Transverse colon (tissue), 4 donors: ENCODE measurements at places on chromosomes 4 and X.

DNA sequence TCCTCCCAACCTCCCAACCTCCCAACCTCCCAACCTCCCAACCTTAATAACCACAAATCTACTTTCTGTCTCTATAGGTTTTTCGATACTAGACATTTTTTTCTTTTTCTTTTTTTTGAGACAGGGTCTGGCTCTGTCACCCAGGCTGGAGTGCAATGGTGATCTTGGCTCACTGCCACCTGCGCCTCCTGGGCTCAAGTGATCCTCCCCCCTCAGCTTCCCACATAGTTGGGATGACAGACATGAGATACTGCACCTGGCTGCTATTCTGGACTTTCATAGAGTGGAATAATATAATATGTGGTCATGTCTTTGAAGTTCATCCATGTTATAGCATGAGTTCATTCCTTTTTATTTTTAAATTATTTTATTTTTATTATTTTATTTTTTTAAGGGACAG is 39.5 kb upstream of the ZFX start:
- no peak for DNase-seq

GRCh38 chrX:134254511-134254910 is 17.5 kb downstream of the CCDC160 start:
- DNase-seq: no peak

GRCh38 chr4:157270552-157270951 is 50.0 kb downstream of the GRIA2 start:
- DNase-seq: no peak

- DNase-seq: no peak
Observed at GRCh38 chr4:7652451-7652881, 217.7 kb upstream of the PSAPL1 start.

- no peak for DNase-seq
Observed at GRCh38 chrX:130716781-130717413, 186.1 kb downstream of the ENOX2 start.

DNA sequence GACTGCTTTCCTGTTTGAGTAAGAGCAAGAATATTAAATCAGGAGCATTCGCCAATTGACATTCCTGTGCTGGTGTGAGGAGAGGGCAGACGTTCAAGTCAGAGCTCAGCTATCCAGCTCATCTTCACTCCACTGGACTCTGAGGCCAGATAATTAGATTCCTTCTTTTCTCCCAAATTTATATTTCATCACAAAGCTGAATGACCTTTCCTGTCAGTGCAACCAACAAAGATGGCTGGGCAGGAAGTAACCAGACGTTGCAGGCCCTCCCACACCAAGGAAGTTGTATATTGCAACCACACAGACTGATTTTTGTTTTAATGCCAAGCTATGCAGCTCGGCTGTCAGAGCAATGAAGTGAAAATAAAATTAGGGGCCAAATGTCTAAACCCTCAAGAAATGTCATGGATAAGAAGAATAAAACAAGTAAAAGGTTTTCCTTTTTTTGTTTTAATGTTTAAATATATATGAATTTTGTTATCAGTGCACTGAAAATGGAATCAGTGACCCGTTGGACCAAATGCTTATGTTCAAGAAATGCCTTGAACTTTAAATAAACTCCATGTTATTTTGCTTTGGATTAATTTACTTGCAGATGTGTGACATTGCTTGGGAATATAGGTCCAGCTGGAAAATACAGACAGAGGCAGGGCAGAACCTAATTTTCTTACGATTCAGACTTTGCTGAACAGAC is 578.9 kb upstream of the FAT1 start:
- no peak for DNase-seq

DNA sequence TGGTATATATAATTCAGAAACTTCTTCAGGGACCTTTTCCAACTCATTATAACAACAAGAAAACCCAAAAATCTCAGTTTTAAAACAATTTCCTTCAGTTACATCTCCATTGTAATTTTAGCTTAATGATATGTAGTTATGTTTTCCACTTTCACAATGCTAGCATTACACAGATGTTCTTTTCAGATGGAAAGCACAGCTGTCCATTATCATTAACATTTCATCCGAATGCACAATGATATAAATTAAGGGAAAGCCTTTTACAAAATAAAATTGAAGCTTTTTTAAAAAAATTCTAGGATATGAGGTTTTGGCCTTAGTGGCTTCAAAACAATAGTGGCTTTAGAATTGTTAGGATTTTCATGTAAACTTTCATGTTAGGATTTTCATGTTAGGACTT is 389.2 kb downstream of the ADAM29 start:
- DNase-seq: no peak

DNA sequence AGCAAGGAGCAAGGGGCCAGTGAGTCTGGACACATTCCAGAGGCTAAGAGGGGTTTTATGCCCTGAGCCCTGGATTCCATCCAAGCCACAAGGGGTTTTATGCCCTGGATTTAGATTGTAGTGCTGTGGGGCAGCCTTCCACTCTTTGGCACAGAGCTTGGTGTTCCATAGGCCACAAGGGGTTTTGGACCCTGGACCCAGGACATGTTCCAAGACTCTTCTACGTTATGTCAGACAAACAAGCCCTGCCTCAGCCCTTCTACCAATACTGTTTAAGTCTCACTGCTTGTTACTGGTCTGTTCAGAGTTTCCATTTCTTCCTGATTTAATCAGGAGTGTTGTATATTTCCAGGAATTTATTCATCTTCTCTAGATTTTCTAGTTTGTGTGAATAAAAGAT is 12.8 kb upstream of the SCARB2 start:
- peak; percentile 39 for DNase-seq

- no peak for DNase-seq
Observed at GRCh38 chr4:8770518-8771257, 101.0 kb downstream of the HMX1 start.

DNA sequence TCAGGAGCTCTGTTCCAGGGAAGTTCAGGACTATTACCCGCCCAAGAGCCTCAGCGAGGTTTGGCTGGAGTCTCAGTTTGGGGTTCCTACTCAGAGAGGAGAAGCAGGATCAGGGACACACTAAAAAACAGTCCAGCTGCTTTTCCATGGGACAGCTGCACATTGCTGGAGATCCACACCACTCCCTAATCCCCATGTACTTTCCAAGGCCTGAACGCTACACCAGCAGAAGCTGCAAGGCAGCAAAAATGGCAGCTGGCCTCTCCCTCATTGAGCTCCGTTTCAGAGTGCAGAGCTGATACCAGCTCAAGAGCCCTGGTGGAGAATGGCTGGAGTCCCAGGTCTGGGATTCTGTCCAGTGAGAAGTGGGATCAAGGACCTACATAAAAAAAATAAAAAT is 551.2 kb upstream of the PABPC5 start:
- DNase-seq: no peak

DNA sequence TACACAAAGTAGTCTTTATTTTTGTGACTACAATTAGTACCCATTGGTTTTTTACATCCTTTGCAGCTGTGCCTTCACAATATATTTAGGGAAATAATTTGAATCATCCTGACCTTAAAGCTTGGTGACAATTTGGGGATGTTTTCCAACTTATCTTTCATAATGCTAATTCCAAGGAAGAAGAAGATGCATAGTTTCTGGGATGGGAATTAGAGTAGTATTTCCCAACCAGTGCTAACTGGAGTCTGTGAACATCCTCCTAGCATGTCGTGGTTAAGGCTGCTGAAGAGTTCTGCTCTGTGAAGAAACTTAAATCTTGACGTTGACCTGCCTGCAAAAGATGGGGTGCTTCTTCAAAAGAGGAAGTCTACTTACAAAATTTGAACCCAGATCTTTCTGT is 173.5 kb downstream of the ANK2 start:
- DNase-seq: no peak

- no peak for DNase-seq
Observed at GRCh38 chr4:20464381-20464780, 212.7 kb downstream of the SLIT2 start.

DNA sequence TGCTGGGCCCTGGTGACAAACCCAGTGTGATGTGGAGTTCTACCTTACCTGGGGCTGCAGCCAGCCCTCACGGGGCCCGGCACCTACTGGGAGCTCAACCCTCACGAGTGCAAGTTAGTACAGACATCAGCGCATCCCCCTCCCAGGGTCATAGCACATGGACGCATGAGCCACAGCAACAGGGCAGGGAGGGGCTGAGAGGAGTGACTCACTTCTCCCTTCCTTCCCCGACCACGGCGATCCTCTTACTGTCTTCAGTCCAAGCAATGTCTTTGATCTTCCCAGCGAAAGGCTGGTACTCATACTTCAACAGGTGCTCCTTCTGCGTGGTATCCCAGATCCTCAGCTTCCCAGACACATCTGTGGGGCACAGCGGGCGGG is 17.8 kb downstream of the WDR1 start:
- DNase-seq: no peak

DNA sequence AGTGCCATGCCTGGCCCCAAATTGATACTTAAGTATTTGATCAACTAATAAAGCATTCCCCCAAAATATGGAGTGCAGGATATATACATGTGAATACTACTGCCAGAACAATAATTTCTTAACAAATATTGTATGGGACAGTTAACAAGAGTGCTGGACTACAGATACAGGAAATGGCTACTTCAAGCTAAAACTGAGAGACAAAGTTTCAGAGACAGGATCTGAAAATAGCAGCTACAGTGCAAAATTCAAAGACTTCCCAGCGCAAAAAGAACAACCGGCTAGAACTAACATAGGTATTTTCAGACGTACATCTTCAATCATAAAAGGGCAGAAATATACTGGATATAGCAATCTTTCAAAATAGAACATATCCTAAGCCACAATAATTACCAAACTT is 6.3 kb downstream of the ATRX start:
- DNase-seq: no peak

DNA sequence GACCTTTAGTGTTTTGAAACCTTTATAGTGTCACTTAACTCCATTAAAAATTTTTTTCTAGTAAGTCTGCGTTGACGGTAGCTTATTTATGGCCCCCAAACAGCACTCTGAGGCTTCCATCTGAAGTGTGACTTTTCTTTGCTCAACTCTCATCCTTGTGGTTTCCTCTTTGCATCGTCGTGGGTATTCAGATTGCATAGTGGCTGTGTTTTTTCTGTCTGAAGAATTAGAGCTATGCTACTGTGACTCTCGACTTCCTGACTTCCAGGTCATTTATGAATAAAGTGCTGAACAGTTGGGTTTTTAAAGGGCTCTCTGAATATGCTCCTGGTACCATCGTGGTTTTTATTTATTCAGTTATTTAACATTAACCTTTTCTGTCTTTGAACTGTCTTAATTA is 44.9 kb downstream of the JADE1 start:
- DNase-seq: no peak

DNA sequence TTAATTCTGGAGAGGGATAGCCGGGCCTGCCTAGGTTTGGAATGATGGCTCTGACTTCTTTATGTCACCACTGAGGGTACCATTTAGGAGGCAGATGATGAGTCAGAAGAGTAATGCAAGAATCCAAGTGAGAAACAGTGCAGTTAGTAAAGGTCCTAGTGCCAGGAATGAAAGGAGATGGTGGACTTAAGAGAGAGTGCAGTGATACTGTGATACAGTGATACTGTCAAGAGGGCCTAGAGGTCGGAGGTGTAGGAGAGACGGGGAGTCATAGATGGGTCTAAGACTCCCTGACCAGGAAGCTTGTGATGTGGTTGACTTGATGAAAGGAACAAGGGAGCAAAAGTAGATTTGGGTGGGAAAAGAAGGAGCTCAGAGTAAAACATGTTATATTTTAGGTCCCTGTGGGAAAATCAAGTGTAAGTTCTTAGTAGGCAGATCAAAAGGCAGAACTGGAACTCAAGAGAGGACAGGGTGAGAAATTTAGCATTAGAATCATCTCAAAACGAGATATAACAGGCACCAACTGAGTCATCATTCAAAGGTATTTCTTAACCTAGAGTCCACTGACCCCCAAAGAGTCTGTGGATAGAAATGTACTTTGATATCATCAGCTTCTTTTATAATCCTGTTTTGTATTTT is 85.0 kb downstream of the NFKB1 start:
- DNase-seq: no peak

- DNase-seq: no peak
Observed at GRCh38 chr4:159269956-159270355, 167.1 kb downstream of the RAPGEF2 start.

- DNase-seq: peak; percentile 68
Observed at GRCh38 chr4:138919094-138919936, 96.3 kb upstream of the NOCT start.

GRCh38 chrX:11363069-11363594 is 69.9 kb downstream of the AMELX start:
- DNase-seq: no peak

- DNase-seq: no peak
Observed at GRCh38 chrX:118420462-118420861, 74.6 kb downstream of the WDR44 start.

DNA sequence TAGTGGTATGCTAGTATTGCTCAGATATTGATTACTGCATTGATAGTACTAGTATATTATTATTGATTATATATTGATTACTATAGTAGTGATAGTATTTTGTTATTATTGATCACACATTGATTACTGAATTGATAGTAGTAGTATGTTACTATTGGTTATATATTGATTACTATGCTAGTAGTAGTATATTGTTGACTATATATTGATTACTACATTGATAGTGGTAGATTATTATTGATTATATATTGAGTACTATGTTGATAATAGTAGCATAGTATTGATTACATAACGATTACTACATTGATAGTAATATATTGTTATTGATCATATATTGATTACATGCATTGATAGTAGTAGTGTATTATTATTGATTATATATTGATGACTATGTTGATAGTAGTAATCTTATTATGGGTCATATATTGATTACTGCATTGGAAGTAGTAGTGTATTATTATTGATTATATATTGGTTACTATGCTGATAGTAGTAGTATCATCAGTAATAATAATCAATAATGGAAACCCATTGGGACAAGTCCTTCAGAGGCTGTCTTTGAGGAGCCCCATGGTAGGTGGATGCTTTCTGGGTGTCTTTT is 30.6 kb downstream of the GYG2 start:
- DNase-seq: no peak

GRCh38 chr4:5812506-5813229 is 80.2 kb downstream of the CRMP1 start:
- DNase-seq: no peak

DNA sequence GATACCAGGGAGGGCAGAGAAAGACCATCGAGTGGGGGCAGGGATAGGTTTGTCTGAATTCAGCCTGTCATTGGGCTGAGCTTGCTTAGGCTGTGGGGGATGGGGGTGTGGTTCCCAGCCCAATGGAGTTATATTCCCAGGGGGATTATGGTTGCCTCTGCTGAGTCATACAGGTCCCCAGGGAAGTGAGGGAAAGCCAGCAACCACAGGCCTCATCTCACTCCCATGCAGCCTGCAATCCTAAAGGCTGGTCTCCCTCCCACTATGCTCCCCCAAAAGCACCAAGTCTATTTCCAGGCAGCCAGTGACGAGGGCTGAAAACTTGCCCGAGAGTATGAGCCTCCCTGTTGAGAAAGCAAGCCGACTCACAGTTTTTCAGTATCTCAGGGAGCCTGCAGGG is 39.3 kb downstream of the AFM start:
- DNase-seq: no peak

- no peak for DNase-seq
Observed at GRCh38 chr4:7354927-7355326, 79.8 kb downstream of the PSAPL1 start.

- peak; percentile 42 for DNase-seq
Observed at GRCh38 chr4:8340781-8341241, 71.3 kb downstream of the HTRA3 start.

- no peak for DNase-seq
Observed at GRCh38 chr4:186699881-186700397, 23.7 kb downstream of the FAT1 start.

GRCh38 chrX:52031371-52031770 is 37.6 kb downstream of the MAGED4B start:
- no peak for DNase-seq

- DNase-seq: no peak
Observed at GRCh38 chr4:123043013-123043412, 120.6 kb upstream of the NUDT6 start.
